ENCODE measurements at places on chromosomes 12 and 14. TPM values are rescaled to one million over a fixed set of nuclear protein-coding genes. Genes with fewer than 3 reads are reported as not detected.

Gene SLC10A1
- 0.03 TPM for total RNA-seq

Gene P2RX4
- total RNA-seq = 23.7 TPM

Gene C12orf54
- not detected for total RNA-seq

Gene SETD1B
- 1.9 TPM for total RNA-seq
